ENCODE measurements at places on chromosomes 12 and 14. TPM values are rescaled to one million over a fixed set of nuclear protein-coding genes. Genes with fewer than 3 reads are reported as not detected.

GRCh38 chr14:74548881-74549280 is 55.3 kb downstream of the ISCA2 start:
- no peak for DNase-seq

DNA sequence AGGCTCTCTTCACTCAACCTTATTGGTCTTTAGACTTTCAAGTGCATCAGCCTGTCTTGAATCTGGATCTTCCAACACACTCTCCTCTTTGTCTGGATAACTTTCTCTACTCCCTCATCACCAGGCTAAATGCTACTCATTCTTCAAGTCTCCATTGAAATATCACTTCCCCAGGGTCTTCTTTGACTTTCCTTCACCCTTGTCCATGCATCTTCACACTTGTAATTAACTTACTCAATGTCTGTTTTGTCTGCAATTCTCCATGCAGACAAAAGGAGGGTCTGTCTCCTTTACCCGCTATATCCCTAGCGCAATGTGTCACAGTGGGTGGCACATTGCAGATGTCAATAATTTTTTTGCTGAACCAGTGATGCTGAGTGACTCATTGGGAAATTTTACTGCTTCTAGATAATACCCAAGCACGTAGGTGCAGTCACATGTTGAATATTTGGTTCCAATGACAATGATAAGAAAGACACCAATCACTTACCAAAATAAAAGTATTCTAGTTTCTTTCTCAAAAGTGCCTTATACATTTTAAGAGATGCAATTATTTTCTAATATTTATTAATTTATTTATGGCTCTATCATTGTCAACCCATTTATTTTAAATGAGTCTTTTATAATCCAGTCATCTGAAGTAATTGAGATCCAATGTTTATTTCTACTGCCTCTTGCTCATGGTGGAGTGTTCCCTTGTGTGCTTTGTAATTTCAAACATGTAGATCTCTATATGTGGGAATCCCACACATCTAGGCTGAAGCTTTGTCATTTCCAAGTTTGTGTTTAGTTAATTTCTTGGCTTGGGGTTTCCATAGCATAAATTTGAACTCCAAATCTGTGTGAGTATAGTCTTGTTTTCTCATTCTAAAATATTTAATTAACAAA is 21.7 kb upstream of the RFC5 start:
- no peak for DNase-seq

DNA sequence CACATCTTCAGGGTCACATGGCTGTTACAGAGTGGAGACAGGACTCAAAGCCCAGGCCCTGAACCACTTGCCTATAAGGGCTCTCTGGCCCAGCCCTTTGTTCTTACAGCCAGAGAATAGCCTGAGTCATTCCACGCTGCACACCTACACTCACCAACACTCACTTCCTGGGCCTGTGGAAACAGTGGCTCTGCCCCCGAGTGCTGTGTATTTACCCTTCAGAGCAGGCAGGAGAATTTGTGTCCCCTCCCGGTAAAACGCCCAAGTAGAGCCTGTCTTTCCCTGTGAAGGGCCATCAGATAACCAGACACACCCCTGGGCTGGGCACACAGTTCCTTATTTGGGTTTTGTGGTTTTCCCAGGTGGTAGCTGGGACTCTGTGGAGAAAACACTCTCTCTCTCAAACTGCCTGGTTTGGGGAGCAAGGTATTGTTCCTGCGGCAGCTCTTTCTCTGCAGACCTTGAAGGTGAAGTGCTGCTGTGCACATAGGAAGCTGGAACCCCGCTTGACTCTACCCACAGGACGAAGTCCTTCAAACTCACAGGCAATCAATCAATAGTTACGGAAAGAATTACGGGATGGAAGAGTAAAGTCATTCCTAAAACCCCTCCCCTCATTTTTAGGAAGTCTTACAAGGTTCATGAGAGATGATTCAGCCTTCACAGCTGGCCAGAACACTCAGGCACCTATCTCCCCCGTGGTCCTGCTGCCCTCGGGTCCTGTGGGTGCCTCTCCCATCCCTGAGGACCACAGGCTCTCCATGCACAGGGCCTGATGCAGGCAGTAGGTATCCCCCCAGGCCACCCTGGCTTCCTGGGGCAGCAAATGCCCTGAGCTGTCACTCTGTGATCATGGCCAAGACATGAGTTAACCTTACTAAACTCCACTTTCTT is 20.3 kb downstream of the FIGNL2 start:
- no peak for DNase-seq

GRCh38 chr12:105750096-105750495 is 388.7 kb downstream of the NUAK1 start:
- DNase-seq = no peak

Gene BHLHE41
- not detected for polyA plus RNA-seq

DNA sequence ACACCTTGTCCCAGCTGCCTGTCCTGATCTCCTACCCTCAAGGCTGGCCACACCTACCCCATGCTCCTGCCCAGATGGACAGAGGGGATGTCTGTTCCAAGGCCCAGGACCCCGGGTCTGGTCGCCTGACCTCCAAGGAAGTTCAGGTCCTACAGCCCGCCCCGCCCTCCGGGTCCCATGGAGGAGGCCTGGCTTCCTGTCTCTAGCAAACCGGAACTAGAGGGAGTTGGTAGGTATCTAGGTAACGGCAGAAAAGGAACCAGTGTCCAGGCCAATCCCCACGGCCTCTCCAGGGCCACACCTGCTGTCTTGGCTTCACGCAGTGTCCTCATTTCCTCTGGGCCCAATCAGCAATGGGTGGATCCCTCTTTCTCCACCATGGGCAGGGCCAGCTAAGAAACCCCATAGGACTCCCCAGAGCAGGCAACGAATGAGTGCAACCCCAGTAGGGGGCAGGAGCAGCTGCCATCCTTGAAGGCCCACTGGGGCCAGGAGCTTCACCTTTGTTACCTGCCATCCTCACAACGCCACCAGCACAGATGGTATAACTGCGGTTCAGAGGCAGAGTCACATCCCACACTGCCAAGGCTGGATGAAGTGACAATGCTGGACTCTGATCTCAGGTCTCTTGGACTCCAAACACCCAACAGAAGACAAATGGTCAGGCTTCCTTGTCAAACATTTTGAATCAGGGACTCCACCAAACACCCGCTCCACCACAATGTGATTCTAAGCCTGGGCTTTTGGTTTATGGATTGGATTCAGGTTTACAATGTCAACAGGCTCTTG is 25.1 kb upstream of the RPLP0 start:
- no peak for DNase-seq

GRCh38 chr14:56580221-56580711 is 668 bp downstream of the TMEM260 start:
- no peak for DNase-seq

DNA sequence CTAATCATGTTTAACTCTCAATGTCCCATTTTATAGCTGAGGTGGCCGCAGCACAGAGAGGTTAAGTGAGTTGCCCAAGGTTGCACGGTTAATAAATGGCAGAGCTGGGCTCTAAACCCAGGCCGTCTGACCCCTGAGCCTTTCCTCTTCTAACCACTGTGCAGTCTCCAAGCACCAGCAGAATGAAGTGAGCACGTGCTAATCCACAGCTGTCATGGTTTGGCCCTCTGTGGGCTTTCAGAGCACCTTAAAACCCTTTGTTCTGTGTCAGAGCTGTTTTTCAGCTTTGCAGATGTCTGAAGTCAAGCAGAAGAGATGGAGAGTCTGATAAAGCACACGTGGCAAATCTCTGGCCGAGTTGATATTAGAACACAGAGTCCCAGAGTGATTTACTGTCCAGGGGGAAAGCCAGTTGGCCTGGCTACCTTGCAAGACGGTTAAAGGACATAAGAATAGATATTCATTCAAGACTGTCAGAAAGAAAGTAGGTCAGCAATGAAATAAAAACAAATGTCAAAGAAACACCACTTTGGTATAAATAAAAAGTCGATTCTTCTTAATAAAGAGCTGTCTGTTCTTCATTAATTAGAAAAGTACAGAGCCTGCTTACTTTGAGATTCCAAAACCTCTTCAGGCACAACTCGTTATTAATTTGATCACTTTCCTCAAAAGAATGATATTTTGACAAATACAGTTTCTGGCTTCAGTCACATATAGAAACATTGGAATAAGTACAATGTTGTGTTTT is 107.3 kb downstream of the CRADD start:
- DNase-seq = no peak

DNA sequence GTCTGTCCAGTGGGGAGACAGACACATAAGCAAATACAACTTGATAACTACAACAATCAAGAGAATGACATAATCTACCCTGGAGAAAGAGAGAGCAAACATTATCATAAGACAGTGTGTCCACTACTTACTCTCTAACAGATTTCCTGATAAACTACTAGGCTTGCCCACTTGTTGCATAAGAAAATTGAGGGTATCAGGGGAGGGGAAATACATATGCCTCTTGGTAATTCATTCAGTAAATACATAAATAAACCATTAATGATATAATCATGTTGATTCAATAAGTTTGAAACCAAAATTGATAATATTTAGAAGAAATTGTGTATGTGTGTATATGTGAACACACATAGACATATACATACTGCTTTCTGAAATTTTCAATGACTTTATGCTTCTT is 76.6 kb downstream of the ERGIC2 start:
- no peak for DNase-seq

- DNase-seq = no peak
These were observed 89.2 kb downstream of the KCNK10 start for GRCh38 chr14:88233915-88234314.

- no peak for DNase-seq
These were observed 335.8 kb upstream of the E2F7 start for GRCh38 chr12:77401064-77401769.

Gene TMEM229B
- polyA plus RNA-seq = 35.8 TPM

Gene CIDEB
- polyA plus RNA-seq = 31.6 TPM

GRCh38 chr12:29533815-29534489 is 36.5 kb upstream of the OVCH1 start:
- DNase-seq = no peak

DNA sequence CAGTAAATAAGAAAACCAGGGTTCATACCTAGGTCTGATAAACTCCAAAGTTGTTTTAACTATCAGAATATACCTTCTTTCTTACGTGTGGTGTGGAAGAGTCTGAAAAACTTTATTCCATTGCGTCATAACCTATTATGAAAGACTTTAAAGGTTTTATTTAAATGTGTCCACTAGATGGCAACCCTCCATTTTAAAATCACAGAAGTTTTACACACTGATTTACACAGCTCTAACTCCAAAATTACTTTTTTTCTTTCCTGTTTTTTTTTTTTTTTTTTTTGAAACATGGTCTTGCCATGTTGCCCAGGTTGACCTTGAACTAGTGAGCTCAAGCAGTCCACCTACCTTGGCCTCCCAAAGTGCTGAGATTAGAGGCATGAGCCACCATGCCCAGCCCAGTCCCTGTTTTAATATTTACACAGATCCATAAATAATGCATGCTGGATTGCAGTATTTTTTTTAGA is 17.3 kb upstream of the TMPRSS12 start:
- DNase-seq = peak; percentile 52

GRCh38 chr12:129564768-129565167 is 339.1 kb downstream of the TMEM132D start:
- peak; percentile 4 for DNase-seq

GRCh38 chr14:93112891-93113677 is 2.6 kb downstream of the ITPK1 start:
- peak; percentile 68 for DNase-seq

Measured in immature natural killer cell (primary cell).